ENCODE measurements at places on chromosomes 4 and X.

- DNase-seq, result no peak
Measured at GRCh38 chrX:14896273-14896672, 23.1 kb downstream of the MOSPD2 start.

- no peak for DNase-seq
Measured at GRCh38 chr4:38688676-38689355, 24.8 kb downstream of the KLF3 start.

DNA sequence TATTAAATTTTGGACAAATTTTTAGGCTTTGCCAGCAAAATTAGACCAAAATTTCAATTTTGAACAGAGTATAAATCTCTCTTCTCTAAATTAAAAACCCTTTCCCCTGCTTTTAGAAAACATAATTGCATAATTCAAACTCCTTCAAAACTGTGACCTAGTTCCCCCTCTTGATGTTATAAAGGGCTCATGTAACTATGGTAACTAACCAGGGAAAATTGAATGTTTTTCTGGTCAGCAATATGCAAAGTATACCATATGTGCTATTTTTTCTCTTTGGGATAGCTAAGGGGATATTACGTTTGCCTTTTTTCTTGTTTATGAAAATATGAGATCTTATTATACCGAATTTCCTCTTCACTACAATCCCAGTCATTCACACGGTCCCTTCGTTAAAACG is 5.1 kb upstream of the ING2 start:
- no peak for DNase-seq

DNA sequence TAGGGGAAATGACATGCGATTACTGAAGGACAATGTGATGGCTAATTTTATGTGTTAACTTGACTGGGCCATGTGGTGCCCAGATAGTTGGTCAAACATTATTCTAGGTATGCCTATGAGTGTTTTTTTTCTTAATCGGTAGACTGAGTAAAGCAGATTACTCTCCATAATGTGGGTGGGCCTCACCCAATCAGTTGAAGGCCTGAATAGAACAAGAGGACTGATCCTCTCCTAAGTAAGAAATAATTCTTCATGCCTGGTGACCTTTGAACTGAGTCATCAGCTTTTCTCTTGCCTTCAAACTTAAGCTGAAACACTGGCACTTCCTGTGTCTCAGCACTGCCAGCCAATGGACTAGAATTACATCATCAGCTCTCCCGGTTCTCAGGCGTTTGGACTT is 164.0 kb upstream of the FGF13 start:
- no peak for DNase-seq

DNA sequence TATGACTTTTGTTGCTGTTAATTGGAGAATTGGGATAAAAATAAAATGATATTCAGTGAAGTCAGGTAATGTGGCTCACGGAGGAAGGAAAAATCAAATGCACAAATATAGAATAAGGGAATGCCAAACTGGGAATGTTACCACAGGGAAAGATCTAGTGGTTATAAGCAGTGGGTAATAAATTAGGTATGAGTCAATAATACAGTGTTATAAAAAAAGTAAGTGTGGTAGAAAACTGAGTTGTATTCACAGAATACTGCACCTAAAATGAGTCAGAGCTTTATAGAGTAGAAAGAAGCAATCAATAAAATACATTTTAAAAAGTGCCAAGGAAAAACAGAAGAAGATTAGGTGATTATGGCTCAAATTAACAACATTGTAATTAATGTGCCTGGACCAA is 34.5 kb downstream of the INTS12 start:
- DNase-seq, result no peak

DNA sequence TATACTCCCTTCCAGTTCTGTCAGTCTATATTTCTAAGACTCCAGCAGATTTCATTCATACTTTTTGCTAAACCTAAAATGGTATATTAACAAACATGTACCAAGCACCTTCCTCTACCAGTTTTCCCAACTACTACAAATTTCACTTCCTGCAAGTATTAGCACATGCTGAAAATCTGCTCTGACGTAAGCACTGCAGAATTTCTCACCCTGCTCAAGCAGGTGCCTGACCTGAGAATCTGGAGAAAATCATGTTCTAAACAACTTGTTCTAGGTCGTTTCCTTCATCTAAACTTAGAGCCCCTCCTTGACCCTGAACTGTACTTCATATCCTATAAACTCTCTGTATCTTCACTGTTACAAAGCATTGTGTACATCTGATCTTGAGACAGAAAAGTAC is 380.7 kb upstream of the NOCT start:
- DNase-seq, result no peak

All from NCI-H69 (cell line).